Activated CD4-positive, alpha-beta T cell treated with anti-CD3 and anti-CD28 coated beads for 1 hour (primary cell): ENCODE measurements at places on chromosomes 12 and 14.

DNA sequence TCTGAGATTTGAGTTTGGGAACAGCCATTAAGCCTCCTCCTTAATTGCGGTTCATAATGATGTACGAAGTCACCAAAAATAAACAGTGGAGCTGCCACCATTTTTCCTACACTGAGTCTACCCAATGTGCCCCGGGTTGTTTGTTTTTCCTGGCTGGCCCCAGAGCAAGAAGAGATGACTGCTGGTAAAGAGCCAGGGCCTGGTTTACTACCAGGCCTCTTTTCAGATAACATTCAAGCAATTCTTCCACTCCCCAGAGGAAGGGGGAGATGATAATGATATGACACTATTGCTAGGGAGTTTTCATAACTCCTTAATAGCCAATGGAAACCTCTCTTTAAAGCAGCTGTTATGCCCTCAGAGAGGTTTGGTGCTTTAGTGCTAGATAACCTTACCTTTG lies 42.3 kb downstream of the BRAP start:
- DNase-seq, result no peak

- DNase-seq, result no peak
Observed at GRCh38 chr14:57863471-57863870, 2.4 kb downstream of the SLC35F4 start.

GRCh38 chr14:96011607-96012006 lies 27.6 kb upstream of the C14orf132 start:
- DNase-seq, result no peak

GRCh38 chr12:14681625-14682024 lies 14.8 kb downstream of the GUCY2C start:
- no peak for DNase-seq

DNA sequence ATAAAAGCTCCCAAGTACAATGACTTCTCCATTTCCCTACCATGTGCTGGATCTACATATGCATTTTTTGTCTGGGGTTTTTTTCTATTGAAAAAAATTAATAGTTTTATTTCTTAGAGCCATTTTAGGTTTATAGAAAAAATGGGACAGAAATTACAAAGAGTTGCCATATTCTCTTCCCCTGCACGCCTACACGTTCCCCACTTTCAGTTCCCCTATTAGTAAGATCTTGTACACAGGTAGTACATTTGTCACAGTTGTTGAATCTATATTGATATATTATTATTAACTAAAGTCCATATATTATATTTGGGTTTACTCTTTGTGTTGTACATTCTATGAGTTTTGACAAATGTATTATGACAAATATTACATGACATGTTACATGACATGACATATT lies 35.7 kb downstream of the SIX6 start:
- DNase-seq, result no peak

GRCh38 chr14:99131632-99132271 lies 140.2 kb downstream of the BCL11B start:
- DNase-seq, result no peak

DNA sequence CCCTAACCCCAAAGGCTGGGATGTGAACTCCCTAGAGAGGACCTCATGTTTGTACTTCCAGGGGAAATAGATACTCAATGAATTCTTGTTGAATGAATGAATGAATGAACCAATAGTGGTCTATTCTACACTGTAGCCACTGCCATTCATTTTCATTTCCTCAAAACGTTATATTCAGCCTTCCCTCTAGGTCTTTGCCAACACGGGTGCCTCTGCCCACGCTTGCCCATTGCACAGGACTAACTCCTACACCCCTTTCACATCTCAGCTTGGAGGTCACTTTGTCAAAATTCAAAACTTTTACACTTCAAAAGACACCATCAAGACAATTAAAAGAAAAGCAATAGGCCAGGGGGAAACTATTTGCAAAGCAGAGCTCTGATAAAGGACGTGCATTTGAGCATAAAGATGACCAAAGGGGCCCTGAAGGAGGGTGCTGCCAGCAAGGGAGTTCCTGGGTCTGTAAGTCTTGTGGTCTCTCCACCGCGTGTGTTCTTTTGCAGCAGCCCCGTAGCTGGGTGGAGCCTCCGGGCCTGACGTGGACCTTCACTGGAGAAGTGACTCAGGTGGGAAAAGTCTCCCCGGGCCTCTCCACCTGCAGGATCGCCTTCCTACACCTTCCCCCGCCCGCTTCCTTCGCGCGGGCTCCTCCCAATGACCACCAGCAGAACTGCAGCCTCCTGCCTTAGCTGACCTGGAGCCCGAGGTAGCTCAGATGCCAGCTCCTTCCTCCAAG lies 31.5 kb downstream of the TMEM63C start:
- no peak for DNase-seq

- DNase-seq, result no peak
Observed at GRCh38 chr14:75835737-75836136, 146.1 kb downstream of the TGFB3 start.

- no peak for DNase-seq
Observed at GRCh38 chr12:107379852-107380567, 286.7 kb upstream of the CRY1 start.

DNA sequence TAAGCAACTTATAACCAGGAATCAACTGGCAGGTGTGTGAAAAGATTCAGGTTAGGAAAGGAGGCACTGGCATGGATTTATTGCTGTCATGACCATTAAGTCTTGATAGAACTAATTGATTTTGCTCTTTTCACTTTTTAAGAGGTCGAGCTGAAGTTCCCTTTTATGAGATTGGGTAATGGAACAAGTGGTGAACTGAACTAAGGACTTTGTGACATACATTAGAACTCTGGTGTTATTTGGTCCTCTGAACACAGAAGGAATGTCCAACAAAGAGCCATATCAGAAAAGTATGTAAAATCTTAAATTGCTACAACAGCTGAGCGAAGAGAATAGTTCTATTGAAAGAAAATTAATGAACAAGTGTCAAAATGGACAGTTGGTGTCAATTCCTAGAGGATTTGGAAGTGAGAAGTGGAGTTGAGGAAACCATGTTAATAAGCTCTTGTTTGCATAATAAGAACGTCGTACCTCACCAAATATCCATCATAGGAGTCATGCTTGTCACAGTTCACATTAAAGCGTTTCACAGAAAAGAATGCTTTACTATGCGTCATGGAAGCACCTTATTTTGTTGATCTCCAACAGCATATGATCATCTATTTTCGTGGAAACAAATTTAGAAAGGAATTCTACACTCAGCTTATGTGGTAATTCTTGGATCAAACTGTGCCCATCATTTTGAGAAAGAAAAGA lies 8.4 kb upstream of the MYF6 start:
- DNase-seq, result no peak

DNA sequence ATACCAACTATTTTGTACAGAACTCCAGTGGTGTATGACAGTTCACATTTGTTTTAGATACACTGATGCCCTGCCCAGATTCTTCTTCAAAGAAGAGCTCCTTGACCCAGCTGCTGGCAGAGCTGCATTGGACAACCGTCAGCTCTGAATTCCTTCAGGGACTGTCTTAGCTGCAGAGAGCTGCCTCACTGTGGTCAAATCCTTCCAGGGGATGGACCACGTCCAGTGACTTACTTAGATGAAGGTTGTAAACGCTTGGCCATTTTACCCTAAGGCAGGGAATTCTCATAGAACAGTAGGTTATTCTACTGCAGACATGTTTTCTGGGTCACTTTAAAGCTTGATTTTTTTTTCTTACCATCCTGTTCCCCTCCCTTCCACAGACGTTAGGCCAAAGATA lies 905.0 kb upstream of the ATXN7L3B start:
- no peak for DNase-seq

DNA sequence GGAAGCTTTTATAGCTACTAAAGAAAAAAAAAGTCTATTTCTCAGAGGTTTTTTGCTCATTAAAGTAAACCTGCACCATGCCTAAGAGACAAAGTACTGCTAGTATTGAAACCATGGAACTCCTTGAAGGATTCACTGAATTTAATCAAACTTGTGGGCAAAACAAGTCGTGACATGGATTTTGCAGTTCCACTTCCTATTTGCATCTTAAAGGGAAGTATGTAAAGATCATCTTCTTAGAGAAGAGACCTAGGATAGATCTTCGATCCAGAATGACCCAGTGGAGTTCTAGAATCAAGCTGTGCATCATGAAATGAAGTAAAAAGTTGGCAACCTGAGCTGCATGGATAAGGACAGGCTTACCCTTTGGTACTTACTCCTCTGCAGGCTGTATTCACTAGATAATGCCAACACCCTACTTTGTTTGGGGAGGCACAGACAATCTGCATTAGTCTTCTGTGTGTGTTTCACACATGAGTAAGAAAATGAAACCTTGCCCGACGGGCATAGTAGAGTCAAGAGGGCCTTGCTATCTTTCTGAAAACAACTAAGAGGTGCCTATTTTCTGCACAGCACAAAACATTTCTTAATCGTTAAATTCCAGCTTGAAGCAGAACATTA lies 1.9 kb downstream of the GNG2 start:
- DNase-seq, result no peak

DNA sequence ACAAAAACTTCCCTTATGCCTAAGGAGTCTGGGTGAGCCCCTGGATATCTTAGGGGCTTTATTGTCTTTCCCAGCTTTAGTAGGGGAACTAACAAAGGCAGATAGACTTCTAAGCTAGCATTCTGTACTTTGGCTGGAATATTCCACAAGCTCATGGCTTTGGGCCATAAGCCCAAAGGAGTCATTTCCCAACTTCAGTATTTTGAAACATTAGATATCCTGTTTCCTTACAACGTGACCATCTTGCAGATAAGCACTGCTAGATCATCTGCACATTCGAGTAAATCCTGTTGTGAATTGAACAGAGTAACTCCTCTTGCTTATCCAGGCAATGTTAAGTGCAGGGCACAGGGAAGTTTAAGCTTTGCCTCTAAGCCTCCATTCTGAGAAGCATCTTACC lies 70.6 kb upstream of the ACTN1 start:
- DNase-seq, result no peak

DNA sequence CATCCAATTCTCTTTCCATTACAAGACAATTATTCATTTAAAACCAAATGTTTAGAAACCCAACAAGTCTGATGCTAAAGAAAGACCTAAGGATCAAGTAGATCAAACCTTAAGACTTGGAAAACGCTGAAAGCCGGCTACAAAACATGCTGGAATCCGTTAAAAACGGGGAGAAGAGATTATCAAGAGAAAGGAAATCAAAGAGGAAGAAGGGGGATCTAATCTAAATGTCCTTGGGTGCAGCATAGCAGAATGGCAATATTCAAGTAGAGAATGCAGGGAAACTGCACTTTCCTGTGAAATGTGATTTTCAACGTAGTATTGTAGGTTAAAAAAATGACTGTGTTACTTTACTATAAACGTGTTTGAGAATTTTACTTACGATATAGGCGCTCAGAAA lies 1.3 kb downstream of the PPP1R13B start:
- DNase-seq, result no peak

DNA sequence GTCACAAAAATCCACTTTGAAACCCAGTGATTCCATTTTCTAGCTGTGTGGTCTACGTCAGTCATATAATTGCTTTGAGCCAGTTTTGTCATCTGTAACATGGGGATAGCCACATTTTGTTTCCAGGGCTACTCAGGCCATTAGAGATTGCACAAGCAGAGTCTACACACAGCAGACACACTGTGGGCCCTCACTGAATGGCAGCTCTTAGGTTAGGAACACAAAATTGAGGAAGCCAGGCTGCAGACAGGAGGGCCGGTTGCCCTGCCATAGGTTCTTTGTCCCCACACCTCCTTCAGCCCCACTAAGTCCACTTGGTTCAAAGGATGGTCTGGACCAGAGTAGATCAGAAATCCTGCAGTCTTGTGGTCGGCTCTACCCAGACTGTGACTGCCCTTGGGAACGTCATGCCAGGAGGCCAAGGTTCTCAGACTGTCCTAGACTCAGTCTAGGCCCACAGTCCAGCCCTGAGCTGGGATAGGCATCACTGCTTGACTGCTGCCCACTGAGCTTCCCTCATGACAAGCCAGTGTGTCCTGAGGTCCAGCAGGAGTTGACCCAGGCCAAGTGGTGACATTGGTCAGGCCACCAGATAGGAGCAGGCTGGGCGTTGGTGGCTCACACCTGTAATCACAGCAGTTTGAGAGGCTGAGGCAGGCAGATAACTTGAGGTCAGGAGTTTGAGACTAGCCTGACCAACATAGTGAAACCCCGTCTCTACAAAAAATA lies 3.8 kb upstream of the MYH7 start:
- no peak for DNase-seq

GRCh38 chr12:88391556-88391955 lies 188.7 kb downstream of the KITLG start:
- no peak for DNase-seq
